Kidney capillary endothelial cell (primary cell): ENCODE measurements at places on chromosomes 16 and 17.

DNA sequence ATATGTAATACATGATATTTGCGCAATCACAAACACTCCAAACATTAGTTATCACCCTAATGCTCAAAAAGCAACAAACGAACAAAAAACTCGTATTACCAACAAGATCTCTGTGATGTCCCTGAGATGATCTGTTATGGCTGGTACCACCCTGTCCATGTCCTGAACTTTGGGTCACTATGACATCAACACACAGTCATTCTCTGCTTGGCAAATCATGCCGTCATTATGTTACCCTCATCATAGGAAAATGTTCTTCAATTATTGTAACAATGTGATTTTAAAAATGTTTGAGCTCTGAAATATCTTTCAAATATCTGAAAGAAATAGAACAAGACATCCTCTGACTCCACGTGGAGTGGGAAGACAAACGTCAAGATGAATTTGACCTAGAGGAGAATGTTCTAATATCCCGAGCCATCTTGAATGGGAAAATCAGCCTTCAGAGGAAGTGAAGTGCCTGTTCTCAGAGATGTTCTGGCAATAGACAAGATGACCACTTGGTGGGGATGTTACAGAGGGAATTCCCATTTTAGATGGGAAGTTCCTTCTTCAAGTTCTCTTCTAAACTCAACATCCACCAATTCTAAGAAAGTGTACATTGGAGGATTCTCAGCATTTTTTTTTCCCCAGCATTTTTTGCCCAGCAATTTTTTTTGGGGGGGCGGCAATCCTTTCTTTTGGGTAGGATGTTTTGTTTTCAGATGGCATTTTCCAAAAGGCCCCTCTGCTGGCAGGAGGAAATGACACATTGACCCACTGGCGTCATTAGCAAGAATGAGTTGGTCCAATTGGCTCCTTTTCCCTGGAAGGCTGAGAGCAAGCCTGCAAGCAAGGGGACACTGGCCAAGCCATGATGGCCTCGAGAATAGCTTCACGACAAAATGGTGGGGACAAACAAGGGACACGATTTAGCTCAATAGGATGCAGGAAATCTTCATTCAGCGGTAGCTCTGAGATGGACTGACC, 3.7 kb upstream of the HSD17B2 start:
- DNase-seq = peak; percentile 75

DNA sequence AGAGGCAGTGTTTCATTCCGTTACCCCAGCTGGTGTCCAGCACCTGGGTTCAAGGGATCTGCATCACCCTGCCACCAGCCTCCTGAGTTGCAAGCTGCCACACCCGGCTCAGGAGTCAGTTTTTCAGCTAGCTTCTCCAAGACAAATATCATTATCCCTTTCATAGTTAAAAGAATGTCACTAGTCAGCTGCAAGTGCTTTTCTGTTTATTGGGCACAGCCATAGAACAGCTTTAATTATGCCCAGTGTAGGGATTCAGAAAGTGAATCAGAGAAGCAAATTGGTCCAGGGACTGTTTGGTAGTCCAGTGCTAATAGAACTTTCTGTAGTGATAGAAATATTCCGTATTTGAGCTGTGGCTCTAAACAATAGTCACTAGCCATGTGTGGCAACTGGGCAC, 2.9 kb upstream of the AOC3 start:
- no peak for DNase-seq

DNA sequence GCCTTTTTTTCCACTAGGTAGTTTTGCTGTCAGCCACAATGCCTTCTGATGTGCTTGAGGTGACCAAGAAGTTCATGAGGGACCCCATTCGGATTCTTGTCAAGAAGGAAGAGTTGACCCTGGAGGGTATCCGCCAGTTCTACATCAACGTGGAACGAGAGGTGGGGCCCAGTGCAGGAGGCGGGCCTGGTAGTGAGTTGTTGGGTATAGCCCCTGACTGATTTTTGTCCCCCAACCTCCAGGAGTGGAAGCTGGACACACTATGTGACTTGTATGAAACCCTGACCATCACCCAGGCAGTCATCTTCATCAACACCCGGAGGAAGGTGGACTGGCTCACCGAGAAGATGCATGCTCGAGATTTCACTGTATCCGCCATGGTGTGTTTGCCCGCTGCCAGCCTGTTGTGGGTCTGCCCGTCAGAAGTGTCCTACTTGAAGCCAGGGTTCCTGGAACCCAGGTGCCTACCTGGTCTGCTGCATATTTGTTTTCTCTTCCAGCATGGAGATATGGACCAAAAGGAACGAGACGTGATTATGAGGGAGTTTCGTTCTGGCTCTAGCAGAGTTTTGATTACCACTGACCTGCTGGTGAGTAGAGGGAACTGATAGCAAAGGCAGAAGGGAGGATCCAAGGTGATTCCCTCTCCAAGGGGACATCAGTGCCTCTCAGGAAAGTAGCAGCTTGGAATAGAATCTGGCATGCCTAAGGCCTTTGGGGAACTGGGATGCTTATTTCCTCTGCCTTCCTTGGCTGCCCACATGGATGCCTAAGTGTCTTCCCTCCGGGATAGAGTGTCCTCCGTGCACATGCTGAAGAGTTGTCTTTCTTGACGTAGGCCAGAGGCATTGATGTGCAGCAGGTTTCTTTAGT, 1.9 kb upstream of the CD68 start:
- no peak for DNase-seq

DNA sequence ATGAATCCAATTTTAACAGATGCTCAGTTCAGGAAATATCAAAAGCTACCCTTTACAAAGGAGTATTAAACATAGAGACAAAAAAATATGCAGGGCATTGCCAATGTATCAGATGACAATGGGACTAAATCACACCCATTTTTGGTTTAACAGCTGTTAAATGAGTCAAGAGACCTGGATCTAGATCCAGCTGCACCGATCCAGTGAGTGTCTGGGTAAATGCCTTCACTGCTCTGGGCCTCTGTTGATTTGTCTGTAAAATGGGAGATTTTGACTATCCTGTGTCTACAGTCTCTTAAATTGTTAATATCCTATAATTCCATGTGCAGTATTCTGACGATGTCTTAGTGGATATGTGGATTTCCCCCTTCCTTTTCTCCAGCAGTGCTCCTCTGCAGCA, 16.4 kb downstream of the KRT23 start:
- DNase-seq = no peak

DNA sequence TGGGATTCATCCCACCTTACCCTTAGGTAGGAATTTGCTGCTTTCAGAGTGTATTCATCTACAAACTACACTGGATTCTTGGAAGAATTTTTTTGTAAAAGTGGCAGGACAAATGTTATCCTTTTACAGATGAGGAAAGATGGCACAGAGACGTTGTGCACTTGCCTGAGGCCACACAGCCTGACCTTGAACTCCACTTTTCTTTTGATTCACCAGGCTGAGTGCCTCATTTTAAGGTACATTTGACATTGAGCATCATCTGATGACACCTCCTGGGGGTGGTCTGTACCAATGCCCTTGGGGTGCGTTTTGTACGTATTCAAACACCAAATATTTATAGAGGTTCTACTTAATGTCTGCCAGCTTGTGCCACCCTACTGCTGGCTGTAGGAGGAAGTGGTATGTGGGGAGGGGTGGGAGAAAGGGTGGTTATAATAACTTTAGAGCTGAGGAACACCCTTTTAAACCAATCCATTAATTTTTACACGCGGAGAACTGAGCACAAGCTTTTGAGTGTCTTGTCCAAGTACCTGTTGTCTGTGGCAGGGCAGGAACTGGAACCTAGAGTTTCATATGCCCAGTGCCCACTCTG, 29.1 kb downstream of the HS3ST3B1 start:
- no peak for DNase-seq

GRCh38 chr17:82332669-82333278, 792 bp downstream of the SECTM1 start:
- no peak for DNase-seq

DNA sequence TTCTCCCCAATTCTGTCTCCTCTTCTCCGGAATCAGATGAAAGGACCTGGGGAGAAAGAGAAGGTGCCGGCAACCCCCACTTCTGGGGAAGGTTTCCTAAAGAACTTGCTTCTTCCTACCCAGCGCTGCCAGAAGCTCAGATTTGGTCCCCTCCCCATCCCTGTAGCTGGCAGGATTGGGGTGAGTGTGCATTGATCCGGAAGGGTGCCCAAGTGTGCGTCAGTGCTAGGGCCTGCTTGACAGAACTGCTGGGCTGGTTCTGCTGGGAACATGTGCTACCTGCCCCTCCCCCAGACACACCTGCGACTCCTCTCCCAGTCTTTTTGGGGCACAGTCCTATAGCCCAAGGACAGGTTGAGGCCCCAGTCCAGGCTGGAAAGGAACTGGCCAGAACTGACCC, 3.3 kb downstream of the ARL4D start:
- DNase-seq = no peak
